Activated CD8-positive, alpha-beta T cell treated with anti-CD3 and anti-CD28 coated beads for 36 hours (primary cell): ENCODE measurements at places on chromosomes 7 and 10. TPM values are rescaled to one million over a fixed set of nuclear protein-coding genes. Genes with fewer than 3 reads are reported as not detected.

GRCh38 chr10:86357041-86357440 is 9.6 kb downstream of the GRID1 start:
- DNase-seq: no peak

GRCh38 chr7:54349229-54349628 is 192.9 kb upstream of the VSTM2A start:
- DNase-seq: no peak

- DNase-seq: no peak
These were observed 170.3 kb downstream of the NEURL1 start for GRCh38 chr10:103663802-103664201.

The UCMA gene
- not detected for total RNA-seq

The CYP3A5 gene
- total RNA-seq: not detected

GRCh38 chr7:101243646-101244374 is 1.1 kb downstream of the FIS1 start:
- DNase-seq: peak; percentile 22

DNA sequence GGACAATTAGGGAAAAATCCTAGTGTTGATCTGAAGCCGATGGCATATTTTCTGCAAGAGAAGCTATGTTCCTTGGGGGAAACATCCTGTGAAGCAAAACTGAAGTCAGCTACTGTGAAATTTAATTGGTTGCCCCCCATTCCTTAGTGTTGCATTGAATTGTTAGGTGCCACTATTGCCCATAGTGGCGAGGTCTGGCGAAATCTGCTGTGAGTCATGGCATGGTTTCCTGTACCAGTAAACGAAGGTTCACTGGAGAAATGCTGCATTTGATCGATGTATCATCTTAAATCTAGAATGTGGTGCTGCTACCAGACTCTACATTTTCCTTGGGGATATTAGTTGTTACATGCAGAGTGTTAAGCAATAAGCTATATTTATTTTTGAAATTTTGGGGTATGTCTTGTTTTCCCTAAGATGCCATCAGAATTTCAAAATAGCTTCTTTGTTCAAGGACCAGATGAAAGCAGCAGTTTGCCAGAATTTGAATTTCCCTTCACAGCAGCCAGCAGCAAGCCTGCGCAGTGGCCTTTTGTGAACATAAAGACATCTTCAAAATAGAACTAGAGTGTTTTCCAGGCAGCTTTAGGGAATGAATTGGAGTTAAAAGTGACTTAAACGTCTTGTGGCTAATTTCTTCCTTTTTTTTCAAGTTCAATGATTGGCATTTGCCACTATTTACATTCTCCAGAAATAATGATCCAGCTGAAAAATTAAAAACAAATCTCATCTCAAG is 348.6 kb upstream of the COBL start:
- no peak for DNase-seq

The RPEL1 gene
- total RNA-seq: not detected

DNA sequence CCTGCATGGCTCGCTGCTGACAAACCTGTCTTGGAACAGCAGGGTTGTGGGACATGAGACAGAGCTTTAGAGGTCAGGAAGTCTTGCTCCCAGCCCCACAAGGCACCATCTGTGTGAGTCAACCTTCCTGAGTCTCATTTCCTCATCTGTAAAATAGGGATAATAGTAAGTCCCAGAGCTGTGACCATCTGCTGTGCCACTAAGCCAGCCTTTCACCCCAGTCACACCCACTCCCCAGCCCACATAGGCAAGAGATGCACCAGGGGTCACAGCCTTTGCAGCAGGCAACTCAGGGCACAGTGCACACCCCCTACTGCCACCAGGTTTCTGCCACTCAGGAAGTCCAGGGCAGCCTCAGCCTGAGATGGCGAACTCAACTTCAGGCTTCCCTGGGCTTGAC is 29.4 kb upstream of the CDH23 start:
- no peak for DNase-seq

GRCh38 chr7:25263337-25263736 is 35.1 kb upstream of the NPVF start:
- DNase-seq: peak; percentile 3

The STAMBPL1 gene
- 76.5 TPM for total RNA-seq

- DNase-seq: no peak
These were observed 114.3 kb downstream of the LMBR1 start for GRCh38 chr7:156778668-156779067.

The SRI gene
- total RNA-seq: 169 TPM

- peak; percentile 99 for DNase-seq
These were observed at the start of gene SHOC2 for GRCh38 chr10:110919349-110919931. Gene SHOC2 (plus strand): TSS chr10:110919604. CDS start chr10:110964359, 44,755 bp downstream.

The CUZD1 gene
- 1.3 TPM for total RNA-seq

GRCh38 chr10:132648072-132648850 is 110.7 kb downstream of the INPP5A start:
- no peak for DNase-seq

GRCh38 chr7:28956608-28957063 is 1.5 kb downstream of the TRIL start:
- peak; percentile 38 for DNase-seq

GRCh38 chr7:45240273-45240771 is 82.7 kb downstream of the RAMP3 start:
- no peak for DNase-seq

- no peak for DNase-seq
These were observed 359.2 kb downstream of the PHF14 start for GRCh38 chr7:11332865-11333228.

GRCh38 chr10:96401036-96401435 is 42.2 kb upstream of the OPALIN start:
- no peak for DNase-seq

DNA sequence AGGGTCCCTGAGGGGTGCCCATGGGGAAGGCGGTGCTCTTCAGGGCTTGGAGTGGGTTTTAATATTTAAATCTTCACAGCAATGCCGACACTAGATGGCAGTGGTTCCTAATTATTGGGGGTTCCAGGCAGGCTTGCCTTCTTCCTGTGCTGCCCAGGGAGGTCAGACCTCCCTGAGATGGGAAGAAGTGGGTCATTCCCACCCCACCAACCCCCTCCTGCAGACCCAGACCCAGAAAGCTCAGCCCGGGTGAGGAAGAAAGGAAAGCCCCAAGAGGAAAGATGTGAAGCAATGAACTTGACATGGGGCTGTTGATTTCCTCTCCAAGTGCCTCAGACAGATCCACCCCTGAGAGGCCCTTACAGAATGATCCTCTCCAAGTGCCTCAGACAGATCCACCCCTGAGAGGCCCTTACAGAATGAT is 85.1 kb upstream of the LANCL2 start:
- DNase-seq: peak; percentile 71

DNA sequence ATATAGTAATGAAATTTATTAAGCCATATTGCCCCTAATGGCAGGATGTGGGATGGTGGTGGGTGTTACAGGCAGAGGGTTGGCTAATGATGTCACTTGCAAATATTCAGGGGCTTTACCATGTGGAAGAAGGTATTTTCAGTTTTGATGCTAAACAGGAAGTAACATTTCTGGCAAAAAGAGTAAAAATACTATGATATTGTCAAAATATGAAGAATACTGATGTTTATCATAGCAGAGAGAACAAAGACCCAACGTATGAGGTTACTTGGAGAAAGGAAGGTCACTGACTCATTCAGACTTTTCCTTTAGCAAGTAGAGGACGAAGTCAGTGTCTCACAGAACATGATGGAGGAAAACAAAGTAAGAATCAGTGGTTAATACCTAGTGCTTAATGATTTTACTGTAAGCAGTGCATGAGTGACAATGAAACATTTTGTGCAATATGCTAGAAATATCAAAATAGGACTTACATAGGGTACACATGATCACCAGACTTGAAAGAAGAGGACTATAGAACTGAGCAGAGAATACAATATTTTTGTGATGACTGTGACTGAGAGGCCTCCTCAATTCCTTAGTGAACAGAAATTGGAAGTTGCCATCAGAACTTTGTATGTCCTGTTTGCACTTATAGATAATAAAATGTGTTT is 89.7 kb upstream of the STEAP4 start:
- DNase-seq: peak; percentile 4

The FEZF1 gene
- total RNA-seq: not detected

GRCh38 chr10:84197643-84198042 is 3.3 kb downstream of the CDHR1 start:
- no peak for DNase-seq

GRCh38 chr7:84188786-84189405 is 5.7 kb downstream of the SEMA3A start:
- no peak for DNase-seq

DNA sequence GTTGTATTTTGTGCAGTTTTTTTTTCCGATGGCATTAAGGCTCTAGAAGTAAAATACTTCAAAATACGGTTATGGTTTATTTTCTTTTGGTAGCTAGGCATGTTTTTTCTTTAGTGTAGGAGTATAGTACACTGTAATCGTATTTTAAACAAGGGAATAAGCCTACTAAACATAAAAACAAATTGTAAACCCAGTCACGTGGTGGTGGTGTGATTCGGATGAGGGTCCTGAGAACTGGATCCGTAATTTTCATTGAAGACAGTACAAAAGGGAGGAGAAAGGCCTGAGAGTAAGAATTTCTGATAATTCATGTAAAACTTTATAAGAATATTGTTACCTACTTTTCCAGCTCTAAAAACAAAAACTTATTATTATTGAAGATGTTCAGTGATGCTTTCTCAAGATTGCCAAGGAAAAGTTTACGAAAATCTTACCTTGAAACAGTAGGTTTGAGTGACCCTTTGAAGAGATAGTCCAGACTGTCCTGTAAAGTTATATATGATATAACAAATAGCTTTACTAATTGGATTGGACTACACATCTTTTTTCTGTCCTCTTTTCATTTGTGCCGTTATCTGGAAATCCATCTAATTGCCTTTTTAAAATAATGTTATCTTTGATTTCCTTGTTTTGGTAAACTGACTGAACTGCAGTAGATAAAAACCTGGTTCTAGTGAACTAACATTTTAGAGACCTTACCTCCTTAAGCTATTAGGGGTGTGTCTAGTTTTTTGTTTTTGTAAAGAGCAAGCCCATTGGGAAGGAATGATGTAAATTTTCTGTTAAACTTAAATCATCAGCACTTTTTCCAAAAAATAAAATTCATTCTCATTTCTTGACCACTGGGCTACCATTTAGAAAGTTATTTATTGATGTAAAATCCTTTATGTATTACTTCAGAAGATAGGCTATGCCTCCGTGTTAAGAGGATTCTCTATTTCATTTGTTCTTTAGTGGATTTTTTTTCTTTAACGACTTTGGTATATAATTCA is 1.0 kb upstream of the PBLD start:
- no peak for DNase-seq

DNA sequence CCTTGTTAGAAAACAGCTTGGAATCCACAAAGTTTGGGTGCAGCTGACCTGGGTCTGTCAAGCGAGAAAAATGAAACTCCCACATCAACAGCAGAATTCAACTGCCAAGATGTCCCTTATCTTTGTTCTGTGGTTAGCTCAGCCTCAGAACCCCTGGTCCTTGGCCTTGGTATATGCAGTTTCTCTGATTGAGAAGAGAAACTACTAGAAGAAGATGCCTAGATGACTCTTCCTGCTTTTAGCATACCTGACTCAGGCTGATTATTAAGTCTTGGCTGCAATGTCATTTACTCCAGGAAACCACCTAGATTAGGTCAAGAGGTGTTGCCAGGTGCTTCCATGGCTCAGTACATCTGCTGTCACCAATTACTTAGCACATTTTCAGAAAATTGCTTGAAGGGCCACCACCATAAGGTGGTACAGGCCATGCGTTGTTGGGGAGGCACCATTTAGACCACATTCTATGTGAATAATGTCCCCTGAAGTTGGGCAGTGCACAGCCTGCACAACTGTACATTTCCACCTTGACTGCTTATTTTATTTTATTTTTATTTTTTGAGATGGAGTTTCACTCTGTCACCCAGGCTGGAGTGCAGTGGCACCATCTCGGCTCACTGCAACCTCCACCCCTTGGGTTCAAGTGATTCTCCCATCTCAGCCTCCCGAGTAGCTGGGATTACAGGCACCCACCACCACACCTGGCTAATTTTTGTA is 59.4 kb upstream of the ZNF438 start:
- DNase-seq: peak; percentile 26

- no peak for DNase-seq
These were observed 1255.7 kb upstream of the LRRTM3 start for GRCh38 chr10:65670087-65670486.

GRCh38 chr7:132575982-132576720 is at the start of gene PLXNA4:
Gene PLXNA4 (minus strand): TSS chr7:132576470. CDS start chr7:132508693, 67,777 bp downstream.
- DNase-seq: no peak

The ANKRD1 gene
- not detected for total RNA-seq

DNA sequence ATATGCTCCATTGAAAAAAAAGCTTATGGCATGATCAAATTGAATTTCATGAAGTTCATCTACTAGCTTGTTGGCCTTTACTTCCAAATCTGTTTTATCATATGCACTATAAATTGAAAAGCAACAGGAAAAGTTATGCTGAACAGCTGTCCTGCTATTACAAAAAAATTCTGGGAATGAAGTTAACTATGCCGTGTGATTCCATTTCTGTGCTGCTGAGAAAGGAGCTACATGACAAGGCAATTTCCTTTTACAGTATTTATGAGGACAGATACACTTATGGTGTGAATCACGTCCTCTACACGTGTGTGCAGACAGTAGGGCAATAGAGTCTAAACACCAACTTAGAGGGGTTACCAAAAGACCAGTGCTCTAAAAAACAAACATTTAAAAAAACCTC is 426.5 kb upstream of the AKR1E2 start:
- no peak for DNase-seq

- DNase-seq: no peak
These were observed 16.4 kb downstream of the PRSS2 start for GRCh38 chr7:142787034-142787768.

The CPA2 gene
- total RNA-seq: not detected

The KMT2C gene
- 52.8 TPM for total RNA-seq

The FGFBP3 gene
- total RNA-seq: 3.1 TPM

The SPDYE16 gene
- total RNA-seq: 0.23 TPM

DNA sequence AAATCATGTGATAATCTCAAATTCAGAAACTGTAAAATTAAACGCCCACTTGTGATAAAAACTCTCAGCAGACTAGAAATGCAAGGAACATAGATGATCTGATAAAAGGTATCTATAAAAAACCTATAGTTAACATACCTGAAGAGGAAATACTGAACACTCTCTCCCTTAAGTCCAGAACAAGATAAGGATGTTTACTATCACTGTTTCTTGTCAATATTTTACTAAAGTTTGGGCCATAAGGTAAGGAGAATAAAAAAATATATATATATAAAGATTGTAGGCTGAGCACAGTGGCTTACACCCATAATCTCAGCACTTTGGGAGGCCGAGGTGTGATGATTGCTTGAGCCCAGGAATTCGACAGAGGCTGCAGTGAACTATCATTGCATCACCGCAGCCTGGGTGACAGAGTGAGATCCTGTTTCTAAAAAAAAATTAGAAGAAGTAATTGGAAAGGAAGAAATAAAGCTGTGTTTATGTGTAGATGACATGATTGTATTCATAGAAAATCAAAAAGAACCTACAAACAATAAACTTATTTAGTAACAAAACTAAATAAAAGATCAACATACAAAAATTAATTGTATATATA is 28.4 kb downstream of the MPLKIP start:
- no peak for DNase-seq
